Stimulated activated CD4-positive, alpha-beta T cell treated with anti-CD3 and anti-CD28 coated beads, Interleukin-15, amount 100 ng/mL, for 24 hours (primary cell): ENCODE measurements at places on chromosomes 3 and 15.

DNA sequence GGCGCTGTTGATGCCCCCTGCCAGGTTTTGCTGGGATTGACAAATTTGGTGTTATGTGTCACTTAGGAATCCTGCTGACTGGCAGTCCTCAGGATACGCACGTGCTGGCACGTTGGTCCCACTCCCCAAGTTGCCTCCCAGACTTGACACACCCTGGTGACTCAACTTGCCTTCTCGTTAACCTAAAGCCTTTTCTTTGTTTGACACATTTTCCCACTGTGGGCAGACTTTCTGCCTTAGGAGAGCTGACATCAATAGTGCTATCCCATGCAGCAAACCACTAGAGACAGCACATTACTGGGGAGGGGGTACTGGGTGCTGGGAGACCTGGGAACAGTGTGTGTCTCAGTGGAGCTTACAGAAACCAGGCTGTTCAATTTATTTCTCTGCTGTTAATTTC is 104.3 kb downstream of the OXNAD1 start:
- no peak for DNase-seq

DNA sequence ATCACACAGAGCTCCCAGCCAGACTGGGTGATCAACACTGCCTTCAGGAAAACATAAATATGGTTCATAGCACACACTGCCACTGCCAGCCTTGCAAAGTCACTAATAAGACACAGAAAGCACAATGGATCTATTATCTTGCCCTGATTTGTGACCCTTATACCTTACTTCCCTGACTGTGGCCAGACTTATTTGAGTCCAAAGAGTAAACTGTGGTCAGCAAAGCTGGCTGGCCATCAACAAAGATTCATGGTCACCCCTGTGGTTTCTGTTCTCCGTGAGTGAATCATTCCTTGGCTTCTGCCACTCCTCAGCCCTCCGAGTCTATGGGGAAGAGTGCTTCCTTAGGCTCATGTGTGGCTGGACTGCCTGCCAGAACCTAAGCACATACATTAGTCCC is 437.7 kb downstream of the RAP2B start:
- DNase-seq = no peak

DNA sequence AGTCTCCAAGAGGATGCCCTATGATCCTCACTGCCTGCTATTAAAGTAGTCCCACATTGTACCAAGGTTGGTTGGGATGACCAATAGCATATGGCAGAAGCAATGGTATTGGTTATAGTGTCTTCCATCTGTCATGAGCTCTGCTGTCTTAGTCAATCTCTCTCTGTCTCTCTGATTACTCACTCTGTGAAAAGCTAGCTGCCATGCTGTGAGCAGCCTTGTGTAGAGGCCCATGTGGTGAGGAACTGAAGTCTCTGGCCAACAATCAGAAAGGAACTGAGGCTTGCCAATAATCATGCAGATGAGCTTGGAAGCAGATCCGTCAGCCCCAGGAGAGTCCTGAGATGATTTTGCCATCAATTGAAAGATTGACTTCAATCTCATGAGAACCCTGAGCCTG is 60.3 kb upstream of the CFAP161 start:
- no peak for DNase-seq

GRCh38 chr15:46416544-46416943 is 781.7 kb downstream of the SQOR start:
- DNase-seq = no peak

DNA sequence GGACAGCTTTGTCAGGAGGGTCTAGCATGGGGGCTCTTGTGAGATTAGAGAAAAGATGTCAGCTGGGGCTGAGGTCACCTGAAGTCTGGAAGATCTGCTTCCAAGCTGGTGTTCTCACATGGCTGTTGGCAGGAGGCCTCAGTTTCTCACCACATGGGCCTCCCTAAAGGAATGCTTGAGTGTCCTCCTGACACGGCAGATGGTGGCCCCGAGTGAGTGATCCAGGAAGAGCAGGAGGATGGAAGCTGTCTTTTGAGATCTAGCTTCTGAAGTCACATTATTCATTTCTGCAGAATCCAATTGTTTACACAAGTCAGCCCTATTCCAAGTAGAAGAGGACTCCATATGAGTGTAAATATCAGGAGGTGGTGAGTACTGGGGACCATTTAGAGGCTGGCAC is 344.0 kb upstream of the PROK2 start:
- DNase-seq = no peak

DNA sequence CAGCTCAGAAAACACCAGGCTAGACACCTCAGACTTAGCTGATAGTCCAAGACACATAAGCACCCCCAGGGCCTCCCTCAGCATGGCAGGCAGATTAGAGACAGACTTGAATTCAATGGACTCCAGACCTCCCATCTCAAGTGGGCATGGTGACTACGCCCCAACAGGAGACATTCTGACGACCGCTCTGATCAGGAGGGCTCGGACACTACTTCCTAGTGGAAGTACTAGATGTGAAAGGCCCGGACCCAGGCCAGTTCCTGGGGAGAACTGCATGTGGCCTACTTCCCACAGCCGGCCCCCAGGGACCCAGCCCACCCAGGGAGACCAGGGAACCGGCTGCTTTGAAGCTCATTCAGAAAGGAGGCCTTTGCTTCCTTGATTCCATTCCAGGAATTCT is 16.9 kb downstream of the POC1A start:
- no peak for DNase-seq

- no peak for DNase-seq
Observed at GRCh38 chr15:75327005-75327404, 8.9 kb upstream of the COMMD4 start.

DNA sequence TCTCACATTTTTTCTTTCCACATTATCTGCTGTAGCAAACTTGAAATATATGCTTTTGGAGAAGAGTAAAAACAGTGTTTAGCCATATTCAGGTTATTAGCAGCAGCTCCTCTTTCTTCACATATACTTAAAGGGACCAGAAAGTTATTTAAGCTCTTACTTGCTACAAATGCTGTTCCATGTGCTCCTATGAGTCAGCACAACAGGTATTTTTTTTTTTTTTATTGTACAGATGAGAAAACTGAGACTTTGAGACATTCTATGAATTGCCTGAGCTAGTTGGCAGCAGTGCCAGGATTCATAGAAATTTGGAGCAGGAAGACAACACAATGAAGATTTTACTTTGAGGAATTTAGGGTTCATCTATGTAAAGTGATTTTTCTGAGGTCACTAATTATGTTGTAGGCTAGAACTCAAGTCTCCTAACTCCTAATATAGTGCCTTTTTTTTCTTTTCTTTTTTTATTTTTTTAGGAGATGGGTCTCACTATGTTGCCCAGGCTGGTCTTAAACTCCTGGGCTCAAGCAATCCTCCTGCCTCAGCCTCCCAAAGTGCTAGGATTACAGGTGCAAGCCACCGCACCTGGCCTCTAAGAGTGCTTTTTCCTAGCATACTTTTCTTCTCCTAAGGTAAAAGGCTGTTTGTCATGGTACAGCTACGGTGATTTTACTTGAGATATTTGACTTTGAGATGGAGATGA is 23.6 kb downstream of the SETD5 start:
- DNase-seq = no peak

- DNase-seq = no peak
Observed at GRCh38 chr3:140508550-140508949, 169.3 kb upstream of the TRIM42 start.

GRCh38 chr3:138461896-138462295 is 27.5 kb downstream of the ESYT3 start:
- DNase-seq = no peak

- DNase-seq = no peak
Observed at GRCh38 chr3:117955196-117955595, 1079.5 kb downstream of the IGSF11 start.

DNA sequence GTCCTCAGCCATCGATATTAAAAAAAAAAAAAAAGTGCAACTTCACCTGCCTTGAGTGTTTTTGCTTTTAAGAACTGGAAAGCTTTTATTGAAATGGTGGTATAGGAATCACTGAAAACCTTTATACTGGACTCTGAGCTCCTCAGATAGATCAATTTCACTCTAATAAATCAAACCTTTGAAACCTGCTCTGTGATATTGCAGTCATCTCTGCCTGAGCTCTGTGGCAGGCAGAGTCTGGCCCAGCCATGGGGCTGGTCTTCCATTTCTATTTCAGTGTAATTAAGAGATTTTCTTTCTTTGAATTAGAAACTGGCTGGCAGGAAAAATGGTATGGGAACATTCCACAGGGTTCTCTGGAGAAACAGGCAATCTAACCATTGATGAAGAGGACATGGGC is 762.5 kb downstream of the AGBL1 start:
- no peak for DNase-seq

- no peak for DNase-seq
Observed at GRCh38 chr15:79863886-79864285, 32.9 kb downstream of the MTHFS start.

DNA sequence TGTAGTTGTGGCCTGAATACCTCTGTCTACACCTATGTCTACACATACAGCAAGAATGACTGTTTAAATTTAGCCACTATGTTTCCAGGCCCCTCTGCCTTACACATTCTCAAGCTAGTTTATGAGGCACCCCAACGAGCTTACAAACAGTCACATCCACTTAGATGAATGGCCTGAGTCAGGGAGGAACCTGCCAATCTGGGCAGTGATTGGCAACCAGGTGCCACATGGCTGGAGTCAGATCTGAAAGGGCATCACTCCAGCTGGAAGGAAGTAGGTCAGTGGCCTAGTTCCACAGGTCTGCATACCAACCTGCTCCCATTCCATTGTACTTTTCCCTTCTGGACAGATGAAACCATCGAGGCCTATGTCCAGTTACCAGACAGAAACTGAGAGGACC is 136.3 kb downstream of the FOXP1 start:
- DNase-seq = no peak

DNA sequence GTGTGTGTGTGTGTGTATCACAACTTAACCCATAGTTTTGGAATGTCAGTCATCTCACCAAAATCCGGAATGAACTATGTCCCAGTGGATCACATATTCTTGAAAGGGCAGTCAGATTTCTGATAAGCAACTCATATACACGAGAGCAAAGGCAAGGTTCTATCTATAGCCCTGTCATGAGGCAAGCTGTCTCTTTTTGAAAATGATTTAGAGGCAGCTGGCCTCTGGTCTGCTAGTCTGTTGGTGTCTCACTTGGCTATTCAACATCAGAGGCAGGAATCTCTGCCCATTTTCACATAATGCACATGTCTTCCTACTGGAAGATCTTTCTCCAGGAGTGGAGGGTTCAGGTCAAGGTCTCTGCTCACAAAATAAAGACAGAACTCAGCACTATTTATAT is 79.8 kb downstream of the CNTN6 start:
- DNase-seq = no peak

DNA sequence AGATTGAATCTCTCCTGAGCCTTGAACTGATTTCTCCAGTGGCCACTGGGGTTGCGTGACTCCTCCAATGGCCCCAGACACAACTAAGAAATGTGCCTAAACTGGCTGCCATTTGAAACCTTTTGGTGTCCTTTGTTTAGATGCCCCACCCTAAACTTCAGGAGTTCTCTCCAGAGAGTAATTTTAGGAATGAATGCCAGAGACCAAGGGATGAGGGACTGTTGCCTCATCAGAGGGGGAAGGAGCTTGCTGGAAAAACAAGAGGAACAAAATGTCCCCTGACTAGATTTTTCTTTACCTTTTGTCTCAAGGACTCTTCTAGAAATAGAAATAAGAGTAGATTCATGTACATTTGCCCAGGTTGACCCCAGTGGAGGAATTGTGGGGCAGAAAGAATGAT is 8.1 kb upstream of the ADPRH start:
- DNase-seq = no peak

DNA sequence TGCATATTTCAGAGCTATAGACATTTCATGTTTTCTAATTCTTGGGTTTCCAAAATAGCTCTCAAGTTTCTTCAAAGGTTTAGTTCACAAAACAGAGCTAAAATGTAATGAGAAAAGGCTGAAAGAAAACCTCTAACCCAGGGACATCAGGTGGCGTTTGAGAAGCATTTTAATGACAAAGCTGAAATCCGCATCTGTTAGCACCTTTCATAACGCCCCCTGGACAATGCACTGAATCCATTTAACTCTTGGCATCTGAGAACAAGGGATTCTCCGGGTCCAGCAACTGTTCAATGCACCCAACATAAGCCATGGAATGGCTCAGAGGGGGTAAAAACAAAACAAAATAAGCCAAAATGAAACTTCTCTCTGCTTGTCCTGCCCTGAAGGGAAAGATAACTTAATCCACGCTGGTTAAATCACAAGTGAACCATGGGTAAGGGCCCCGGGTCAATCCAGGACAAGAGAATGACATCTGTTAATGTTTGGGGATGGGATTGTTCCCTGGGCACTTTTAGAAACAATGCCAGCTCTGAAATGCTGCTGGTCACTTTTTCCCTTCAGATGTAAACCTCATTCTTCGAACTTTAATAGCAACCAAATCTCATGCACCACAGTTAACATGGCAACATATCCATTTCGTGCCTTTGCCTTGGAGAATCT is 466.2 kb upstream of the ADAMTS9 start:
- DNase-seq = no peak

DNA sequence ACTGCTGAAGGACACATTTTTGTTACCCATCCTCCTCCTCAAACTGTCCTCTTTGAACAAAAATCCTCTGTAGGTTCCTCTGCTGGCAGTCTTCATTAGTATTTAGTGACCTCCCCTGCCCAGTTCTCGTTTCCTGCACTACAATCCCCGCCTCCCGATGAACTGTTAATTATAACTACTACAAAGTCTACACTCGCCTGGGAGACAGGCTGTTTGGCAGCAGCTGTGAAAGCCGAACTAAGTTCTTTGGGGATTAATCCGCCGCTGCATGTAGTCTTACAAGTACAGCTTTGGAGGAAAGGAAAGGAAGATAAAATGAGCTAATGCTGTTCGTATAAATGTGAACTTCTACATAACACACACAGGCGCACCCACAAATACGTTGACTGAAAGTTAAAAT is 160.0 kb upstream of the WNT5A start:
- no peak for DNase-seq

DNA sequence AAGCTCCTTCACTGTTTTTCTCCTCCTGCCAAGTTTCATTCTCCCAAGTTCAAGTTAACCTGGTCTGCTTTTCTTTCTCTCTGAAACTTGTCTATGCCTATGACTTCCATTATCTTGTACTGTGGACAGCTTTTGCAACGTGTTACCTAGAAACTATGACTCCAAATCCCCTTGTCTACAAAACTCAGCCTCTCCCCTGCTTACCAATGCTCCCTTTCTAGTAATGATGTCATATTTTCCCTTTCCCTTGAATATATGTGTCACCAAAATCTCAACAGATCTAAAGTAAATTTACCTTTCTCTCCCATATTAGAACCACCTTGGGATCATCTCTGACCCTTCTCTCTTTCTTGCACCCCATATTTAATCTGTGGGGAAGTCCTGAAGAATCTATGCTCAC is 10.5 kb upstream of the ABHD2 start:
- DNase-seq = no peak

DNA sequence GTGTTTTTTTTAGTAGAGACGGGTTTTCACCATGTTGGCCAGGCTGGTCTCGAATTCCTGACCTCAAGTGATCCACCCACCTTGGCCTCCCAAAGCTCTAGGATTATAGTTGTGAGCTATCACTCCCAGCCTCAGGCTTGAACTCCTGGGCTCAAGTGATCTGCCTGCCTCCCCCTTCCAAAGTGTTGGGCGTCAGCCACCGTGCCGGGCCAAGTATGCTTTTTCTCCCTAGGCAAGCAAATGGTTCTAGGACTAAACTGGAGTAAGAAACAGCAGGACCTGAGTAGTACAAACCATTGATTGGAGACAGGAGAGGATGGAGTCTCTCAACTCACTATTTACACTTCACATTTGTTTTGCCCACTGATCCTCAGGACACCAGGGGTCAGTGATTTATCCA is 4.6 kb upstream of the PTPN9 start:
- no peak for DNase-seq
